ENCODE measurements at places on chromosomes 2 and 18.

DNA sequence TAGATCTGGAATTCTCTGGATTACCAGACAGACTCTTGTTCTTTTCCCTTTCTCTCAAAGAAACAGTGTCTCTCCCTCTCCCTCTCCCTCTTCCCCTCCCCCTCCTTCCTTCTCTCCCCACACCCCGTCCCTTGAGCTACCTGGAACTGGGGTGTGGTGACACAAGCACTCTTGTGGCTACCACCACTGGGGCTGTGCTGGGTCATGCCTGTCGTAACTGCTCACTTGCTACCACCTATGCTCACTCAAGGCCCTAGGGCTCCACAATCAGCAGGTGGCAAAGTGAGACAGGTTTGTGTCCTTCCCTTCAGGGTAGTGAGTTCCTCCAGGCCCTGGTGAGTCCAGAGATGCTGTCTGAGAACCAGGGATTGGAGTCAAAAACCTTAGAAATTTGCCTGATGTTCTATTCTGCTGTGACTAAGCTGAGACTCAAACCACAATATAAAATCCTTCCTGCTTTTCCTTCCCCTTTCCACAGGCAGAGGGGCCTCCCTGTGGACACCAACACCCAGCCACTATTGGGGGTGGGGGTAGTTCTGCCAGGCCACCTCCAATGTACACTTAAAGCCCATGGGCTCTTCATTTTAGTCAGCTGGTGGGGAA, 70.8 kb downstream of the OXER1 start:
- no peak for DNase-seq

DNA sequence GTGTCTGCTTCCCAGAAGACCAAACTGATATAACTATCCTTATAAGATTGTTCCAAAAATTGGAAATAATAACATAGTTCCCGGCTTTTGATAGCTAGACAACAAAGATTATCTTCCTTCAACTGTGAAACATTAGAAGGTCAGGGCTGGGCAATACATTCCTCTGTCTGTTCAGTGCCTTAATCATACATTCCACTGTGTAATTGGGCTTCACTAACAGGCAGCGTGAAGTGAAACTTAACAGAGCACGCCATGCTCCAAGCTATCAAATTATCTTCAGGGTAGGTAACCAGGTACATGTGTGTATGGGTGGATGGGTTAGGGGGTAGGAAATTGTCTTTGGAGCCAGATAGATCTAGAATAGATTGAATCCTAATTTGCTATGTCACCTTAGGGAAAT, 23.5 kb upstream of the ARL5A start:
- DNase-seq, result no peak

DNA sequence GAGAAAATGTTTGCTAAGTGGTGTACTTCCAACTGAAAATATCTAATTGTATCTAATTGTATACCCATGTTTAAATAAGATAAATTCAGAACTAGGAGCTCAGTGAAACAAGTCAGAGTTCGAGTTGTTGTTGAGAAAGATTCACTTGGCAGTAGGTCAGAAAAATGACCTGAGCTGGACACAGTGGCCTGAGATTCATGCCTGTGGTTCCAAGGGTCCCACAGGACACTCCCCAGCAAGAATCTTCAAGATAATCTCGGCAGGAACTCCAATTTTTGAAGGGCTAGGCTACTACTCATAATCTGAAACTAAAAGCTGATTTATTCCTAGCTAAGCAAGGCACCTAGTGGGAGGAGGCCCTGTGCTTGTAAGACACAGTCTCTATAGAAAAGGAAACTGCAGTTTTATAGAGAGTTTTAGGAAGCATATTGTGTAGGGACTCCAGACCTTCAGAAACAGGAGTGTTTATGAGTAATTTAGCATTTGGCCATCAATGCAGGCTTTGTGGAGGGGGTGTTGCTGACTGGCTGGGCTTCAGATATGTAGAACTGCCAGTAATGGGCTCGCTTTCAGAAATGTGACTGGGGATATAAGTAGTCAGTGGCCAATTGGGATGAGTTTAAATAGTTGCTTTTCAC, 43.2 kb downstream of the SP140 start:
- DNase-seq, result no peak

DNA sequence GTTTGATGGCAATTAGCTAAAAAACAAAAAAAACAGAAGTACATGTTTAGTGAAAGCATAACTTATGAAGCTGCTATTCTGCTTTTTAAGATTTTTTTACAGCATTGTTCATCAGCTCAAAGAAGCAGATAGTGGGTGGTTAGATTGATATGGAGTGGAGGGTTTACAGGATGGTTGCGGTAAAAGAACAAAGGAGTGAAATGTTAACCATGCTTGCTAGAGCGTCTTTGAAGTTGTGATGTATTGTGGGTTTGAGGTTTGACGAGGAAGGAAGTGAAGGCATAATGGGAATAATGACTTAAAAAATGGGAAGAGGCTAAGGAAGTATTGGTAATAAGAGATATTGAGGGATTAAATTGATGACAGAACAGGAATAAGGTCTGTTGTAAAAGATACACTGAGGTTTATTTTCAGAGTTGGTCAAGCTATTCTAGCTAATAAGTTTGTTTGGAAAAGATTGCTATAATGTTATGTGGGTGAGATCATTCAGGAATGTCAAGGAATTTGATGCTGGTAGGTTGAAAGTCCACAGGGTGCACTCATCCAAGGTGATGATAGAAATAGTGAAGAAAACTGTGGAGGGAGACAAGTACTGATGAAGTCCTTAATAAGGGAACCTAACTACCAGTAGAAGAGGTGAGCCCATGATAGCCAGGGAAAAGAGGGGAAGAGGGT, 14.6 kb downstream of the SPOPL start:
- DNase-seq, result peak; percentile 22

DNA sequence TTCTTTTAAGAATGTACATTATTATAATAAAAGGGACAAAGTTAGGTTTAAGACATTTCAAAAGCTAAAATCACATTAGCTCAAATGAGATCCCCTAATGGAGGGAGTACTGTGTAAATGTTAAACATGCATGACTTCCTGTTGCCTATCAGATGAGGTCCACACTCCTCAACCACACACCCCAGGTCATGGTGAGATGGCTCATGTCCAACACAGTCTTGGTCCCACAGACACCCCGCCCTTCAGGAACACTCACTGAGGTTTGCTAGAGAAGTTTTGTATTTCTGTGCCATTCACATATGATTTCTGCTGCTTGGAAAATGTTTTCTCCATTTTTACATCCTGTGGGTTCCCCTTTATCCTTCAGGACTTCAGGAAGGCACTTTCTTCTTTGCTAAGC, 491.0 kb downstream of the SOX11 start:
- DNase-seq, result no peak

- peak; percentile 7 for DNase-seq
Measured at GRCh38 chr18:32469691-32470459, 807 bp downstream of the GAREM1 start.

DNA sequence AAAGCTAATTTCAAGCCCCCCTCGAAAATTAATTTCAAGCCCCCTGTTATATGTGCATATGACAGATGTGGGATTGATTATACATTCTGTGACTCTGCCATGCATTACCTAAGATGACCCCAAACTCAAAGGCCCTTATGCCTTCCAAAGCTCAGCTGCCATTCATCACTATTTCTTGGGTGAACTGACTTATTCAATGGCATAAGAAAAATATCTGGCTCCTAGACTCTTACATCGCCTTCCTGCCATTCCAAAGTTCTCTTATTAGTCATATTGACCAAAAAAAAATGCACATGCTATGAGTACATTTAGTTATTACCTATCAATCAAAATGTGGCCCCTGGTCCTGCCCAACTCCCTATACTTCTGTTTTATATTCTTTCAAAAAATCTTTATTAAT, 291.8 kb upstream of the CHAC2 start:
- DNase-seq, result no peak

DNA sequence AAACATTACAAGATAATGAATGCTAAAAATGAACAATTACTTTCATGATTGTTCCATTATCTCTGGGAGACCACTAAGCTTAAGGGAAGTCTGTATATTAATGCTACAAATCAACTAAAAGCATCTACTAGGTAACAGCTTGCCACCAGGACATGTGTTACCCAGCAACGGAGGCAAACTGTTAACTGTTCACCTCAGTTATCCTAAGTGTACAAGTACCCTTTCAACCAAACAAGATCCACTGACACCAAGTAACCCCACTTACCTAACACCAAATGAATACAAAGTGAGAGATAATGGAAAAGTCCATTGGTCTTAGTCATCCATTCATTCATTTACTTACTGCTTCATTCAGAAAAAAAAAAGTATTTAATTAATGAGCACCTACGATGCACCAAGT, 54.7 kb upstream of the KIDINS220 start:
- DNase-seq, result no peak

DNA sequence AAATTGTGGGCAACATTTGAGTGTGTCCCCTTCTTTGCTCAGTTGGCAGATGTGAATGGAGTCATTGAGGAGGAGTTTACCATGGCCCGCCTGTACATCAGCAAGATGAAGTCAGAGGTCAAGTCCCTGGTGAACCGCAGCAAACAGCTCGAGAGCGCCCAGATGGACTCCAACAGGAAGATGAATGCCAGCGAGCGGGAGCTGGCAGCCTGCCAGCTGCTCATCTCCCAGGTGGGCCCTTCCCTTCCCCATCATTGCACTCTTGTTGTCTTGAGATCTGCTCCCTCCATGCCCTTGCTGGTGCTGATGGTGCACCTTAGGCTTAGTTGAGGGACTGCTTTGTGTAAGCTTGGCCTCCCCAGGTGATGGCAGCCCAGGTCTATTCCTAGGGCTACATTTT, 47.5 kb upstream of the LYPD6B start:
- DNase-seq, result no peak

DNA sequence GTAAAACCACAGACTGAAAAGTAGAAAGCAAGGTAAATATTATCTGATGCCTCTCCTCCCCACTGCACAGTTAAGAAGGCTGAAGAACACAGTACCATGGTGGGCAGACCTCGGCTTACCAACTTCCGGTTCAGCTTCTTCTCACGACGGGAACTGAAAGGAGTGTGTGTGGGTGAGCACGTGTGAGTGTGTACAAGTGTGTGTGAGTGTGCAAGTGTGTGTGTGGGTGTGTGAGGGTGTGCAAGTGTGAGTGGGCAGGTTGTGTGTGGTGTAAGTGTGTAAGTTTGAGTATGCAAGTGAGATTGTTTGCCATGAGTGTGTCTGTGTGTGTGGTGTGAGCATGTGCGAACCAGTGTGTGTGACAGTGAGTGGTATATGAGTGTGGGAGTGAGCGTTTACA, 103.5 kb downstream of the ADD2 start:
- DNase-seq, result no peak

DNA sequence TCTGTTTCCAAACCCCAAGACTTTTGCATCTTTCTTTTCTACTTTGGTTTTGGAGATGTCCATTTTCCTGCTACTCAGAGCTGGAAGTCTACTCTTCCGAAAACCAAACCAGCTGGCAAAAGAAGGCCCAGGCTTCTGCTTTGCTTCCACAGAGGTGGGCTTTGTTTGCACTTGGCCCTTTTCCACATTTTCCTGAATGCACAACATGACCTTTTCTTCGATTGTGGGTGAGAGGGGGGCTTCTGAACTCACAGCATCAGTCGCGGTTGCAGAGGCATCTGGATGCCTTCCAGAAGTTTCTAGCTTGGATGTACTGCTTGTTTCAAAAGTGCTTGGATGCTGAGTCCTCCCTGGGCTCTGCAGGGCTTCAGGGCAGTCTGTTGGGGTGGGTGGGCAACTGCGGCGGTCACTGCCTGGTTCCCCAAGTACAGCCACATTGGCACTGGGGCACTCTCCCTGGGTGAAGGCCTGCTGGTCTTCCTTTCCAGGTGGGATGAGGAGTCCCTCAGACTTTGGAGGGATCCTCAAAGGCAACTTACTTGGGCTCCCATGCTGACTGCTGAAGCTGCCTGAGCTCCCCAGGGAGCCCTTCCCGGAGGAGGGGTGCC, 112.3 kb upstream of the LYPD1 start:
- no peak for DNase-seq

DNA sequence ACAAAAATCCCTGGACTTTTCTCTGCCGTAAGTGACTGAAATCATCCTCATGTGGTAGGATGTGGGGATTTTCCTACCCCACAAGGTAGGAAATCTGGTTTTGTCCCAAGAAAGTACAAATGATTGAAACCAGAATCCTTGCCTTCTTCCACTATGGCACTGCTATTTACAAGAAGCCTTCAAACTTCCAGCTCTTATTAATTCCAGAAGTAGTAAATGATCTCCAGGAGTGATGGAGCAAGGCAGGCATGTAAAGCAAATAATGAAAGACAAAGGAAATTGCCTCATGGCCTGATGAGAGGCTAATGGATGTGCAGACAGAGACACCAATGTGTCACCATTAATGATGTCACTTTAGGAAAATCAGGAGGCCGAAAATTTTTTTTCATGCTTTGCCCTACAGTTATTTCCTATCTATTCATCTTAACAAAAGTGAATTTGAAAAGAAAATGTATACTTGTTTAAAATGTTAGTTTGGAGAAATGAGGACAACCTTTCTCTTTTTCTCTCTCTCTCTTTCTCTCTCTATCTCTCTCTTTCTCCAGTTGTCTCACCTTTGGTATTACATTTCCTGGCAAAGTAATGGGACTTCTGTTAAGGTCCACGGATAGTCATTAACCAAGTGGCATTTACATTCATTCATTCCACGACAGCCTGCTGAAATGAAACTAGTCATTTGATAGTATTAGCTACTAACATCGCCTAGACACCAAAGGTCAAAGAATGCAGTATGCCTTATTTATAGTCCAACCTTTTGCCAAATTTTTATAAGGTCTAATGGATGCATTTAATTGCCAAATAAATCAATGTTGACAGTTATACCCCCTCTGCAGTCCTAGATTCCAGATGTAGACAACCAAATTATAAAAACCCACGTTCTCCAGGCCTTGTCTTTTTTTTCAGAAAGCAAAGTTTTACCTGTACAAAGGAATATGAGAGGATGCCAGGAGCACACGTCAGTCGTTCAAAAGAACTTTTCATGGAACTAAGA, 5.0 kb upstream of the EVA1A start:
- no peak for DNase-seq

DNA sequence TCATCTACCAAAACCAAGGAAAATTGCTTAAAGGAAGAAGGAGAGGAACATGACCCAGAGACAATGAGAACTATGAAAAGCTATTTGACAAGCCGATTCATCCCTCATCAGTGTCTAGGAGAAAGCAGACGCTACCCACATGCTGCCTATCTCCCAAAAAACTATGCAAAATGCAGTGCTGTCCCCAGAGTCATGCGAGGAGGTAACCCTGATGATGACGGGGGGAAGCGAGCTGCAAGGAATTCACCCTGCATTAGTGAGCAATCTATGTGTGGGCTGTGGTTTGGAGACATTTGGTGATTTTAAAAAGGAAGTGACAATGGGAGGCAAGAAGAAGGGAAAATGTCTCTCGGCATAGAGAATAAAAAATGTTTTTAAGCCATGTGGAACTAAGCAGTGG, 472.7 kb downstream of the CMPK2 start:
- DNase-seq, result no peak

DNA sequence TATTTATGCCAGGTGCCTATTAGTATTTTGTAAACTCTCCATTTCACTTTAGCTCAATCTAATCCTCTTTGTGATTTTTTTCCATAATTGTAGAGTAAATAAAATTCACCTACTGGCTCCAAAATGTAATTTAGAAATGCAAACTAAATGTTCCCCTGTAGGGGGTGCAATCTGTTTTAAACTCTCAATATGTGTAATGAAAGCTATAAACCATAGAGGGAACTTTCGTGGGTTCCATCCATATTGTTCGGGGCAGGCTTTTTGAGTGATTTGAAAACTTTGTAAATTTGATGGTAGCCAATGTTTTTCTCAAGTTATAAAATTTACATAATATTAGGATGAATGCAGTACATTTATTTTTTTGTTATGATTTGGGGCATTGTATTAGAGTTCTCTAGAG, 49.4 kb downstream of the TSPYL6 start:
- DNase-seq, result peak; percentile 13

- DNase-seq, result no peak
Measured at GRCh38 chr2:190482451-190482850, 52.1 kb downstream of the NEMP2 start.
